ENCODE measurements at places on chromosomes 4 and X.
A peak's percentile ranks its signal among the peaks of the same experiment; 100 is the strongest.

GRCh38 chr4:84492290-84492689 lies 6.8 kb downstream of the NKX6-1 start:
- peak; percentile 48 for DNase-seq

DNA sequence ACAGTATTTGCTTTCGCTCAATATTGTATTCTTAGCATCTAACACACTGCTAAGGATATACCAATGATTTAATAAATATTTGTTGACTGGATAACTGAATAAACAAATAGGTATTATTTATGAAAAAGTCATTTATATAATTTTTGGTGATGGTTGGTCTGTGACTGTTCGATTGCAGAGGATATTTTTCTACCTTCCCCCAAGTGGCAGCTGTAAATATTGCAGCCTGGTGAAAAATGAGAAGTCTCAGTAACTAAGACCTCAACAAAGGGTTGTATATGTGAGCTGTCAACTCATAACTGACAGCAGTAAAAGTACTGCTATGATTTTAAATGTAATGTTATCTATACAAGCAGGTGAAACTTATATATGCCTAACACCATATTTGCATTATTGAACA lies 36.0 kb downstream of the HTR2C start:
- peak; percentile 3 for DNase-seq

GRCh38 chrX:75609406-75609805 lies 86.6 kb upstream of the ZDHHC15 start:
- no peak for DNase-seq

- DNase-seq, result peak; percentile 10
These were observed 6.9 kb upstream of the BBS7 start for GRCh38 chr4:121877041-121877773.

- peak; percentile 1 for DNase-seq
These were observed 29.6 kb upstream of the TASL start for GRCh38 chrX:30607155-30607554.

- no peak for DNase-seq
These were observed 4.1 kb downstream of the SEPTIN6 start for GRCh38 chrX:119688911-119689321.

GRCh38 chr4:123821861-123822260 lies 425.3 kb downstream of the SPRY1 start:
- DNase-seq, result no peak

DNA sequence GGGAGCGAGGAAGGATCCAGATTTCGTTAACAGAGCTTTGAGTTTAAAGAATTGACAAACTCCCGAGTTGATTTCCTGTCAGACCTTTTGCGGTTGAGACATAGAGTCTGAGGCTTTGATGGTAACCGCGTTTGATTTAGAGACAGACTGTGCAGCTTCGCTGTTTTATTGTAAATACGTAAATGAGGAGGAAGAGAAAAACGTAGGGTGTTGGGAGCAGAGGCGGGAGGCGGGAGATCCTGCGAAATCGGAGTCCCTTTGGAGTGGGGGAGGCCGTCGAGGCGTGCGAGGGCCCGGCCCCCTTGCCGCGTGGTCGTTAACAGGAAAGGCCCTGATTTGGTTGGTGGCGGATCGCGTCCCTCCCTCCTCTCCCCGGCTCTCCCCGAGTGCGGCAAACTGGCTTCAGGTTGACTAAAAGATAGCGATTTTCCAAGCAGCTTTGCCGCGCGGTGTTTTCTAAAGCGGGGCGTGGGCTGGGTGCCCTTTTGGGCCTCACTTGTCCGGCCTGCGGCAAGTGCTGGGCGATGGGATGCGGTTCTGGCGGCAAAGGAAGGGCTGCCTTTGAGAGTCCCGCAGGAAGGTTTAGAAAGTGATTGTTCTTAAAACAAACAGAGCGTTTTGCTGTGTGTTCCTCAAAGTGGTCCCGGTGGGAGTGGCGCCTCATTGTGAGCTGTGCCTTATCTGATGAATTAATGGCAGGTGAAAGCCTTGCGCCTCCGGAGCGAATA lies 857 bp downstream of the SCML1 start:
- DNase-seq, result peak; percentile 77

GRCh38 chr4:61886131-61886530 lies 686.0 kb downstream of the ADGRL3 start:
- DNase-seq, result no peak

- DNase-seq, result no peak
These were observed 451.2 kb downstream of the FAT4 start for GRCh38 chr4:125765941-125766340.

DNA sequence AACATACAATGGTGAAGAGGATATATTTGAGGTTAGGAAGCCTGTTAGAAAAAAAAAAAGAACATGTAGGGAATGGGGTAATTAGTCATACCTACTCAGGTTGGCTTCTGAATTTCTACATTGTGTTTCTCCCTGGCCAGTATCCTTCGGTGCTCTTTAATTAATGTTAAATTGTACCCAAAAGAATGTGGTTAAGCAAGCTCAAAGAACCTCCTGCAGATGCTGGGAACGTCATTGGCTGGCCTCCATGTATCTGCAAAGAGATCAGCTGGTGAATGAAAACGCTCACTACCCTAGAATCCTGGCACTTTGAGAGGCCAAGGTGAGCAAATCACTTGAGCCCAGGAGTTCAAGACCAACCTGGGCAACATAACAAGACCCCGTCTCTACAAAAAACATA lies 942.3 kb upstream of the PRKX start:
- DNase-seq, result no peak

DNA sequence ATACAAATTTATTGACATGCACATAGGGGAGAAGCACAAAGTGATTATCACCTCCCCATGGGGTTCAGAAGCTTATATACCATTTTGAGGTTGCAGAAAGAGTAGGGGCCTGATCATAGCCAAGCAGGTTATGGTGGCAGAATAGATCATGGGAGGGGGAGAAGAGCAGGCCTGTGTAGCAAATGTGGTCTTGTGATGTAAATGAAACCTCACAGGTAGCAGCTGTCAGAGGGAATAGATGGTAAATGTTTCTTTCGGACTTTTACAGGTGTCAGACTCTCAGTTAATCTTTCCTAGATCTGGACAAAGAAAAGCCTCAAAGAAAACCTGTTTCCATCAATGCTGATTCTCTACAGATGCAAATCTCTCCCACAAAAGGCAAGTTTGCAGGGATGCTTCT lies 84.4 kb downstream of the CFAP299 start:
- DNase-seq, result no peak

DNA sequence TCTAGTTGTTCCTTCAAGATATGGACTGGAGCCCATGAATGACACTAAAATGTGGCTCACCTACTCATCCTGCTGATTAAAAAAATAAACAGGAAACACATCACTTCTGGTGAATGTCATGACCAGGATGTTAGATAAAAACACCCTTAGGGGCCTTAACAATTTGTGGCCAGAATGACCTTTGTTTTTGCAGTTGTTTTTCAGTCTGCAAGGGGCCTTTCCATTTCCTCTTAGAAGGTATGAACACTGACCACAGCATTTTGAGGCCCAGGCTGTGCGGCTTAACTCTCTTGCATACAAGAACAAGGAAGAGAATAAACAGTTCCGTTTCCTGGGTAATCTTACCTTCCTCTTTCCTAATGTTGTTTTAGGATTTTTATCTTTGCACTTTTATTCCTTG lies 113.2 kb downstream of the IL1RAPL2 start:
- DNase-seq, result no peak

DNA sequence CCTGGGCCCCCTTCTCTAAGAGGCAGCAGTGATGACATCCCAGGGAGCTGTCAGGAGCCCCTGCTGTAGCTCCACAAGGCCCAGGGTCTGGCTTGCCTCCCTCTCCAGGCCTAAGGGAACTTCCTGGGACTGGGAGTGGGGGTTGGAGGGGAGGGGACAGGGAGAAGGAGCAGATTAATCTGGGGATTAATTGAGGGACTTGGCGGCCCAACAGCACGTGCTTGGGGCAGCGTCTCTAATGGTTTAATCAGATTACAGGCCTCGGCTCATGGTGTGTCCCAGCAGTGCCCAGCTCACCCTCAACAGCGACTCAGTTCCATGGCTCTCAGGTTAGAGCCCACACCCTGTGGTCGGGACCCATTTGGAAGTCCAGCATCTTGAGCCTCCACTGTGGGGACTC lies 47.9 kb downstream of the EFNB1 start:
- DNase-seq, result peak; percentile 27

GRCh38 chr4:62797221-62797620 lies 1597.1 kb downstream of the ADGRL3 start:
- DNase-seq, result no peak

GRCh38 chr4:141548791-141549190 lies 87.6 kb upstream of the IL15 start:
- DNase-seq, result no peak

DNA sequence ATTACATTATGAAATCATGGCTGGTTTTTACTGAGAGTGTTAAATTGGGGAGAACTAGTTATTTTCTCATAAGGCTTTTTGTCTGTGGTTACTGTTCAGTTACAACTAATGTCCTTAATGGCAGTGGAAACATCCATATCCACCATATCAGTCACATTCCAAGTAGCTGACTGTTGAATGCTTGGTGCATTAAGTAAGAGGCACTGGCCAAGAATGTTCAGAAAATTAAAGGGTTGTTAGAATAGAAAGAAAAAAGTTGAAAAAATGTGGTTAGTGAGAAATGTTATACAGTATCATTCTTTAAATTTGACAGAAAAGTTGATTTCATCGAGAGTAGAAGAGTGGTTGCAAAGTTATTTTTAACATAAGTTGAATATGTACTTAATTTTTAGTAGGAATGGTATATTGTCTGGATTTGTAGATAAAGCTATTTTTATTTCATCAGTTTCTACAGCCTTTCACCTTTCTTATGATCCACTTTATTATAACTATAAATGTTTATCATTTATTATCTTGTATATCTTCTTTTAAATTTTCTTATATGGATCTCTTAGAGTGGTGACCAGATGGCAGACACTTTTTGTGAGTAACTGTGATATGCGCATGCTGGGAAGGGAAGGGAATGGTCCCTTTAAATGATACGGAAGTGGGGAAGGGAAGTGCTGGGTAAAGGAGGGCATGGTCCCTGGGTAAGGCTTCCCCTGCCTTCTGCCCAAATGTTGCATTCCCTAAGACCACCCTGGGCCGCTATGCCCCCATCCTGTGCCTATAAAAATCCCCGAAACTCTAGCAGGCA lies 2407.1 kb downstream of the ARAP2 start:
- no peak for DNase-seq

- no peak for DNase-seq
These were observed 215.5 kb upstream of the UGT8 start for GRCh38 chr4:114383067-114383466.

DNA sequence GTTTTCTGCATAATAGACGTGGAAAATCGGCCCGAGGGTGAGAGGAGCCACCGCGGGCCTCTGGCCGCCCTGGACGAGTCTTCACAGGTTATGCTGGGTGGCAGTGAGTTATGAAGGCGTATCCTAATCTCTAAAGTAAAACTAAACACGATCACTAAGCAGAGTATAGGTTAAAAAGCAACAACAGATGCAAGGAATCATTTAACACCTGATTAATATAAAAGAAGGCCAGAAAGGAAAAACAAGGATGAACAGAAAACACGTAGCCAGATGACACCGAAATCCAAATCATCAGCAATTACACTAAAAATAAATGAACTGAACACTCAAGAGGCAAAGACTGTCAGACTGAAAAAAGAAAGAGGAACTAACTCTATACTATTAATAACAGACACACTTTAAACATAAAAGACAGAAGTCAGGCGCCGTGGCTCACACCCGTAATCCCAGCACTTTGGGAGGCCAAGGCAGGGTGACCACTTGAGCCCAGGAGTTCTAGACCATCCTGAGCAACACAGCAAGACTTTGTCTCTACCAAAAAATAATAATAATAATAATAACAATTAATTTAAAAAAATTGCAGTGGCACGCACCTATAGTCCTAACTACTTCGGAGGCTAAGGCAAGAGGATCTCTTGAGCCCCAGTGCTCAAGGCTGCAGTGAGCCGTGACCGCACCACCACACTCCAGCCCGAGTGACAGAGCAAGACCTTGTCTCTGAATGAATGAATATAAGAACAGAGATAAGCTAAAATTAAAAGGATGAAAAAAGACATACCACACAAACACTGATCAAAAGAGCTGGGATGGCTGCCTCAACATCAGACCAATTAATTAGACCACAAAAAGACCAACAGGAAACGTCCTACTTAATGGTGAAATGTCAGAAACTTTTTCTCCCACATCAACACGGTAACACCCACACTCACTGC lies 30.0 kb downstream of the CTBP1 start:
- no peak for DNase-seq

DNA sequence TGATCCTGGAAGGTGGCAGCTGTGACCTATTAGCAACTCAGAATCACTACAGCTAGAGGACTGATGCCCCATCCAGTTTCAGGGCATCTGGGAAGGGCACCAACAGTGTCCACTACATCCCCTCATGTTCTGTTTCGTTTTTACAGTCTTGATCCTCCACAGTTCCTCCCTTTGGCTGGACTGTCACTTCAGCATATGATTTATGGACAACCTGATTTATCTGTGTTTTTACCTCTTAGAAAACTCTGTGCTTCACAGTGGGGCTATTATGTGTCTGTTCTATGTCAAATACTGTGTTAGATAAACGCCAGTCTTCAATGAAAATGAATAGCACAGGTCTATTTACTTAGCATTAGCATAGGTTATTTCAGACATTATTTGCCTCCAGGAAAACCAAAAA lies 63.1 kb upstream of the GRPR start:
- no peak for DNase-seq

- no peak for DNase-seq
These were observed 46.3 kb downstream of the SH3KBP1 start for GRCh38 chrX:19840899-19841648.

DNA sequence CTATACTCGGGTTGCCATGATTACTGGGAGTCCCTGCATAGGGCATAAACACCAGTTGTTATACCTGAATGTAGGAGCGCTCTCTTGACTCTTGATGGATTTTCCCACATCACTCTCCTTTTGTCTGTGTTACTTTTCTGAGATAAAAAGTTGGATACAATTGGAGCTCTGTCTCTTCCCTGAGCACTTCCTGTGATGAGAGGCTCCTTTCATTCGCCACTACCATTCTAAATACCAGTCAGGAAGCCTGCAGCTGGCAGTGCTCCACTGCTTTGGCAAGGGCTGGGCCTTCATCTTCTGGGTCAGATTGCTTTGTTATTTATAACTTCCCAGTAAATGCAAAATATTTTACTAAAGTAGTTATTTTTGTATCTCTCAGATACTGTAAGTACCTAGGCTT lies 13.9 kb downstream of the TCEANC start:
- no peak for DNase-seq

GRCh38 chr4:122758033-122758432 lies 25.5 kb downstream of the BBS12 start:
- peak; percentile 74 for DNase-seq

DNA sequence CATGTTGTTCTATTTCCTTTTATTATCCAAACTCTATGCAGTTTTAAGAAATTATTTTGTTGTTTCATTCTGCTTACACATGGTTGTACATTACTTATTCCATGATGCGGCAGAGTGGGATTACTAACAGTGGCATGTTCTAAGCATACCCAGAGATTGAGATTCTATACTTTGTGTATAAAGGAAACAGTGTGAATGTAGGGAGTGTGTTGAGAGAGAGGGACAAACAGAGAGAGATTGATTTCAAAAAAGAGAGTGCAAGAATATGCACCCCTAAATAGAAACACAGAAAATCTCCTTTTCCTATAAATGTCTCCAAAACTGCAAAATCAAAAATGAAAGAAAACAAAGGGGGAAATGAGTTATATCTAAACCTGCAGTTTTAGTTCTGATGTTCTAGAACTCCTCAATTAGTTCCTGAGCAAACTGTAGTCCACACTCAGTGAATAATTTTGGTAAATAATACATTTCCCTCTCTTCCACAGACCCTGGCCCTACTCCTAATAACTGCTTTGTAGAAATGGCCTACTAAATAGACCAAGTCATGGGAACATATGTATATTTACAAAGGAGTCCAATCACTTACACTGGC lies 31.0 kb downstream of the SLC9B1 start:
- DNase-seq, result no peak

- DNase-seq, result no peak
These were observed 6.6 kb downstream of the NKX1-1 start for GRCh38 chr4:1399508-1400190.
